ENCODE measurements at places on chromosomes 11 and 22.
A peak's percentile ranks its signal among the peaks of the same experiment; 100 is the strongest.

DNA sequence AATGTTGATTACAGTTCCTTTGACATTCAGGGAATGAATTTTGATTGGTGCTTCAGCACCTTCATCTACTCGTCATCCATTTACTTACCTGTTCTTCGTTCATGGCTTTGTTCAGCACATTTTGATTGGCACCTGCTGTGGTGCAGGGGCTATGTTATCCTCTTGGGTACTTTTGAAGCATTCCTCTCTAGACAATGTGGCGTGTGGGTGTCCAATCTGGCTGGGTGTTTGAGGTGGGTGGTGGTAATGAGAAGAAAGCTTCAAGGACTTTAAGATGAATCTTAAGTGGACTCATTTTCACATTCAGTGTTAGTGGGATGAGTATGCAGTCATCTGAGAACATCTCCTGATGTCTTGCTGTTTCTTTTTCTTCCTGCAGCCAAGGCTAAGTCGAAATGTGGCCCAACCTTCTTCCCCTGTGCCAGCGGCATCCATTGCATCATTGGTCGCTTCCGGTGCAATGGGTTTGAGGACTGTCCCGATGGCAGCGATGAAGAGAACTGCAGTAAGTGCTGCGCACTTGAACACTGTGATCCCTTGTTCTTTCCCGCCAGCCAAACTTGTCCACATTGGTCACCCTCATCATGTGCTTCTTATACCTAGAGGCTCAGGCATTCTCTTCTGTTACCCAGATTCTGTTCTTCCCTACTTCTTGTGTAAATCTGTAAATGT lies 137.5 kb downstream of the LDLRAD3 start:
- DNase-seq: no peak

- no peak for DNase-seq
These were observed 62.4 kb downstream of the NELL1 start for GRCh38 chr11:20731676-20732215.

DNA sequence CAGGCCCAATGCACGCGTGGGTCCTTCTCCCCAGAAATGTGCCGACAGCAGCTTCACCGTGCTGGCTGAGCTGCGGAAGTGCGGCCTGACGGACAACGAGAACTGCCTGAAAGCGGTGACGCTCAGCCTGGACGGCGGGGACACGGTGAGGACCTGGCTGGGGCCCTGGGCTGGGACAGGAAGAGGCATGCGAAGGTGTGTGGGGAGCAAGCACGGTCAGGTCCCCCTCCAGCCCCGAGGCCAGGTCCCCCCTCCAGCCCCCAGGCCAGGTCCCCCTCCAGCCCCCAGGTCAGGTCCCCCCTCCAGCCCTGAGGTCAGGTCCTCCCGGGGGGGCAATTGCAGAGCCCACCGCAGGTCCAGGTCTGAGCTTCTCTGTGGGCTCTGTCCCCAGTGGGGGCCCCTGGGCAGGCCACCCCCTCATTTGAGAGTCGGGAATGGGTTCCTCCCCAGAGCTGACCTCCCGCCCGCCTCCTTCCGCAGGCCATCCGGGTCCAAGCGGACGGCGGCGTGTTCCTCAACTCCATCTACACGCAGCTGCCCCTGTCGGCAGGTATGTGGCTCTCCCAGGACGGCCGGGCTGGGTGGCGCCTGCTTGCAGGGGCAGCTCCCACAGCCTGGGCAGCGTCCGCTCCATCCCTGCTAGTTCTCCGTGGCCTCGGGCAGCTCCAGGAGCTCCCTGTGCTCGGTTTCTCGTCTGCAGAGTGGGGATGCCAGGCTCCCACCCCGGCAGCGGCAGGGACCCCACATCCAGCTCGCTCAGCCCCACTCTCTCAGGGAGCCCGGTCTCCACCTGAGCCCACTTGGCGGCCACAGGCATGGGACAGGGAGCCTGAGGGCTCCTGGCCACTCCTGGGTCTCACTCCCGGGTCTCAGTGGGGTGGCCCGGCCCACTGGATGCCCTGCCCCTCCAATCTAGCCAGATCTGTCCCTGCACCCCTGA lies 7.9 kb downstream of the MUC5B start:
- no peak for DNase-seq

GRCh38 chr11:66850588-66851238 lies 6.2 kb upstream of the LRFN4 start:
- DNase-seq: no peak

DNA sequence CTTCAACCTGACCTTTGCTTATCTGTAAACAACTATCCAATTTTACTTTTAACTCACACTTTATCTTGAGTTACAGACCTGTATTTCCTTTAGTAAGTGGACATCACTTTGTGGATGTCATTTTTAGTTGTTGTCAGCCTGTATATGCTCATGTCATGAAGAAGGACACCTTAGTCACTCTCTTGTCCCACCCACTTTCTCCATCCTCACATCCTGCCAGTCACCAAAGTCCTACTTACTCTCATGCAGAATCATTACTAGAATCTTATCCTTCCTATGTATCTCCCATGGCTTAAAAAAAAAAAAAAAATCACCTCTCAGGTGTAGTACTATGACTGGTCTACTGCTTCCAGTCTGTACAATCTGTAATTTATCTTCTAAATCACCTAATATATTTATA lies 43.3 kb downstream of the SESN3 start:
- no peak for DNase-seq

DNA sequence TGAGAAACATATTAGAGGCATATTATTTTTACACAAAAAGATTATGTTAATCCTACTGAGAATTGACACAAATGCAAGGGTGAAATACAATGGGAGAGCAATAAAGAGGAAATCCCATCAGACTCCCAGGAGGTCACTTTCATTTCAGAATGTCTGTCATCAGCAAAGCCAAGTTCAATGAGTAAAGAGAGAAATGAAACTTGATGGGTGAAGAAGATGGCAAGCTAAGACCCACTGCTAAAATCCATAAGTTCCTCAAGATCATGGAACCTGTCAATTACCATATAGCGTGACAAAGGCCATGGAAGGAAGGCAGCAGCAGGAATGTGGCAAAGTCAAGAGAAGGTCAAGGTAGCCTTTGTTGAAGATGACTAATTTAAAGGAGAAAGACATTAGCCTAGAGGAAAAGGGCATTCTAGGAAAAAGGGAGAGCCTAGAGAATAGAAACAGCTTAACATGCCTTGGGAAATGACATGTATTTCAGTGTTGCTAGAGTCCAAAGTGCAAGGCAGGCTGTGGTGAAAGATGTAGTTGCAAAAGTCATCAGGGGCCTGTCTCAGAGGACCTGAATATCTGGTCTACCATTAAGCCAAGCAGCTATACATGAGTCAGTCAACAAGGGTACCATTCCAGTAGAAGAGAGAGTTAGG lies 43.1 kb downstream of the FAM168A start:
- DNase-seq: no peak

DNA sequence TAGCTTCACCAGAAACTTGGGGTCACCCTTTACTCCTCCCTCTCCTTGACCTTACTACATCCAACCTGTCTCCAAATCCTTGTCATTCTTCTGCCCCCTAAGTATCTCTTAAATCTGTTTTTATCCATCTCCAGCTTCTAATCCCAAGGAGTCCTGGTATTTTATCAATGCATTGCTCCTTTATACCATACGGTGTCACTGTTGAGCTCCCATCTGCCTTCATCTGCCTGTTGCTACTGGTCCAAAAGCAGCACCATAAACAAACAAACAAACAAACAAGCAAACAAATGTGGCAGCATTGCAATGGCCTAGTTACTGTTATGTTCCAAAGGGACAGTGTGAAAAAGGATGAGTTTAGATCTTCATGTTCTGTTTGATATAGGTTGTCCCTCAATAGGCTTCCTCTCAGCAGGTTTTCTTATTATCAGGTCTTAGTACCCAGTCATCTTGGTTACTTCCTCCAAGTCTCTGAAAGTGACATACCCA lies 34.2 kb downstream of the DNHD1 start:
- DNase-seq: no peak

DNA sequence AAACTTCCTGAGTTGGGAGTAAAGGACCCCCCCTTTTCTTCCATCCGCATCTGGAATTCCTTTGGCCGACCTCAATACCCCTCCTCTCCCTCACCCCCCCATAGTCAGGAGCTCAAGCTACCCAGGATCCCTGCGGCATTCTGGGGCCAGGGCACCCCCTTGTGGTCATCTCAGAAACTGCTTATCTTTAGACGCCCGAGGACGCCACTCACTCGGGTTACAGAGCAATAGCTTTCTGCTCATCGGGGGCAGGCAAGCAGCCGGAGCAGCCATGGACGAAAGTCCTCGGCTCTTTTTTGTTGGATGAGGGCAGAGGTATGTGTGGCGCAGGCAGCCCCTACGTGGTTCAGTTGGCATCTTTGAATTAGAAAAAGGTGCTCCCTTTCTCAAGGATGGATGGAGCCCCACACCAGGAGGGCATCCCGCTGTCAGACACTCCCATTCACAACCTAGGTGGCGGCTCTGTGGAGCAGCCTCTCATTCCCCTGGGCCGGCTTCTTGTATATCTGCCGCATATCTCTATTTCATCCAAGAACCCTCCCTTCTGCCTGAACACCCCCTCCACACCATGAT lies 2.3 kb downstream of the C1QTNF5 start:
- DNase-seq: peak; percentile 67

DNA sequence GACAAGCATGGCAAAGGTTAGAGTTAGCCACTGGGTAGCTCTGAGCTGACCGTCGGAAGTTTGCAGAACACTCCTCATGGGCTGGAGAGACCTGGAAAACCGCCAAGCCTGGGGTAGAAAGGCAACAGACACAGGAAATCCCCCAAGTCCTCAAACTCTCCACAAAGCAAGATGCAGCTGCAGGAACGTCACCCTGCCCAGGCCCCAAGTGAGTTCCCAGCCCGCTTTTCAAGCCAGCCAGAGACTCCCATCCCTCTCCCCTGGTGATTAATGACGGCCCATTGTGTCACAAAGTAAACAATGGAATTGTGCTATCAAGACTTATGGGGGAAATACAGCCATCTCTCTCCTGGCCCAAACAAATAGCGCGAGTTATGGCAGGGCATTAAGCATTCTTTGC lies 633.0 kb downstream of the TBC1D22A start:
- no peak for DNase-seq

GRCh38 chr11:112165049-112165448 lies 1.2 kb upstream of the IL18 start:
- no peak for DNase-seq

GRCh38 chr11:2995893-2996554 lies 3.9 kb upstream of the NAP1L4 start:
- no peak for DNase-seq

- no peak for DNase-seq
These were observed 78.9 kb downstream of the ZBTB16 start for GRCh38 chr11:114138411-114138810.

GRCh38 chr22:48398181-48398905 lies 1429.3 kb downstream of the BRD1 start:
- DNase-seq: no peak

DNA sequence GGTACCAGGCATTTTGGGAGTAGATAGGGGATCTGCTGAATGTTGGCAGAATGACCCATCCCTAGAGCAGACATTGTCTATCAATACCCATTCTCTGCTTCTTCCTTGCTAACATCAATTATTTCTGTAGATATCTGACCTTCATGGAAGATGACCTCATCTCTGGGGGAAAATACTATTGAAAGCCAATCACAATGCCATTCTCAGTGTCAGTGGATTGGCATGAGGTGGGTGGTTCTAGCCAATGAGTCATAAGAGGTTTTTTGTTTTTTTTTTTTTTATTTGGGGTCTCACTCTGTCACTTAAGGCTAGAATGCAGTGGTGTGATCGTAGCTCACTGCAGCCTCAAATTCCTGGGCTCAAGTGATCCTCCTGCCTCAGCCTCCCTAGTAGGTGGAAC lies 42.5 kb downstream of the SNX19 start:
- no peak for DNase-seq

DNA sequence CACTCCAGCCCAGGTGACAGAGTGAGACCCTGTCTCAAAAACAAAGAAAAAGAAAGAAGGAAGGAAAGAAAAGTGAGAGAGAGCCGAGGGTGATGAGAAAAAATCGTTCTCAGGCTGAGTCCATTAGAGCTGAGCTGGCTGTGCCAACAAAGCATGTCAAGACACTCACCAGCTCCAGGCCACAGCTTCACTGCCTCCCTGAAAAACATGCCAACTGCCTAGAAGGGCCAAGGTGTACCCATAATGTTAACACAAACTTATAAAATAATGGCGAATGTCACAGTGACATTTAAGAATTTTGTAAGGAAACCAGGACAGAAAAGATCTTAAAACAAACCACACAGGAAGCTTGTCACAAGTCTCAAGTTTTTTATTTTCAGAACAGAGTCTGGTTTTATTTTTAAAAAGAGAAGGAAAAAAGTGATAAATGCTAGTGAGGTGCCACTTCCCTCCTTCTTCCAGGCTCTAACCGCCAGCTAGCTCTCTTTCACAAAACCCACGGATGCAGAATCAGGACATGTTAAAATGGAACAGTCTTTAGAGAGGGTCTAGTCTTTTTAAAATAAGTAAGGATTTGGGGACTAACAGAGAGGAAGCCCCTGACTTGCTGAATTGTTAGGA lies 5.1 kb downstream of the TMEM121B start:
- no peak for DNase-seq

DNA sequence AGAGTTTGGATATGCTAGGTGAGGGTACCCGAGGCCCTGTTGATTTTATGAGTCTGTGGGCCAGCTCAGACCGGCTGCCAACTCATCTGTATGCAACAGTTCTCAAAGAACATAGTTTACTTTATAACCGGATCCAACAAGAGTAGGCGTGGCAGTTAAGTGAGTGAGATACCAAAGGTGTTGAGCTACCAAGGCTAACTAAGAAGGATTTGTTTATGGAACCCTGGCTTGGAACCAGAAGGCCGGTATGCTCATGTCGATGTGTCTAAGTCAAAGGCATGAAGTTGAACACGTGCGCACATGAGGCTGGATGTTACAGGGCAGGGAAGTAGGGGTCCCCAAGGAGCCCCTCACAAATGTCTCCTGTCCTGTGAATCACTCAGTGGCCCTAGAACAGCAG lies at the start of gene KCNJ1:
TSS of gene KCNJ1 (minus strand) at position 20 of the 400 bp plus-strand sequence. CDS start 27,053 bp downstream, outside the sequence.
- no peak for DNase-seq

DNA sequence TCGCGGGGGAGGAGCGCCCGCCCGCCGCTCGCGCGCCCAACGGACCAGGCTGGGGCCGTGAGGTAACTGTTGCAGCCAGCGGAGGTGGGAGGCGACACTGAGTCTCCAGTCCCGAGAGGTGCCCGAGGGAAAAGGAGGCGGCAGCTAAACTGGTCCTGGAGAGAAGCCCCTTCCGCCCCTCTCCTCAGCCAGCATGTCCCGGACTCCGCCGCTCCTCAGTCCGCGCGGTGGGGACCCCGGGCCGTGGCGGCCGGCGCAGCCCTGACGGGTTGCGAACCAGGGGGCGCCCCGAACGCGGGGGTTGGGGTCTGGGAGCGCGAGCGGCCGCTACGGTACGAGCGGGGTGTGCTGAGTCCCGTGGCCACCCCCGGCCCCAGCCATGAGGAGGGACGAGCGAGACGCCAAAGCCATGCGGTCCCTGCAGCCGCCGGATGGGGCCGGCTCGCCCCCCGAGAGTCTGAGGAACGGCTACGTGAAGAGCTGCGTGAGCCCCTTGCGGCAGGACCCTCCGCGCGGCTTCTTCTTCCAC lies at the start of gene PDE3B:
TSS of gene PDE3B (plus strand) at position 108 of the 529 bp plus-strand sequence. CDS start at position 380, 272 bp downstream.
- DNase-seq: peak; percentile 38

DNA sequence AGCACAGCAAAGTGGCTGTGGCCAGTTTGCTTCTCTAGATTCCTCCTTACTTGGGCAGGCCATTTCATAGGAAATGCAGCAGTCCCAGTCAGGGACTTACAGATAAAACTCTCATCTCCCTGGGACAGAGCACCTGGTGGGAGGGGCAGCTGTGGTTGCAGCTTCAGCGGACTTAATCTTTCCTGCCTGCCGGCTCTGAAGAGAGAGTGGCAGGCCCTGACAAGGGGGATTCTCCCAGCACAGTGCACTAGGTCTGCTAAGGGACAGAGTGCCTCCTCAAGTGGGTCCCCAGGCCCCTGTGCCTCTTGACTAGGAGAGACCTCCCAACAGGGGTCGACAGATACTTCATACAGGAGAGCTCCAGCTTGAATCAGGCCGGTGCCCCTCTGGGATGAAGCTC lies 1649.1 kb downstream of the LRRC4C start:
- DNase-seq: no peak

All from substantia nigra (tissue), 51 donors.